ENCODE measurements at places on chromosomes 5 and 9.
A peak's percentile ranks its signal among the peaks of the same experiment; 100 is the strongest.

DNA sequence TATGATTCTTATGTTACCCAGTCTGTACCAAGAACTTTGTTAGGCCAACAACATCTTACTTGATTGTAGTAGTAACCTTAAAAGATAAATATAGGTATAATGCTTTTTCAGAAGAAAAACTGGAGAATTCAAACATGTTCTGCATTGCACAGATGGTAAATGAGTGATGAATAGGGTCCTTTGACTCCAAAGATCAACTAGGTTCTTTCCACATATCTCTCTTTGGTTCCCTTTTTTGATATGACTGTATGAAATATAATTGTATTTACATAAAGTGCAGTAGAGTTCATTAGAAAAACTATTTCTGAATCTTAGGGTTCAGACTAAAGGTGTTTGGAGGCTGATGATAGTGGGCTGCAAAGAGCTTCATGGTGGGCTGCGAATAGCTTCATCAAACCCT, 150.5 kb upstream of the CDKN2B start:
- DNase-seq: no peak

GRCh38 chr9:130837643-130838042, 2.6 kb downstream of the ABL1 start:
- no peak for DNase-seq

DNA sequence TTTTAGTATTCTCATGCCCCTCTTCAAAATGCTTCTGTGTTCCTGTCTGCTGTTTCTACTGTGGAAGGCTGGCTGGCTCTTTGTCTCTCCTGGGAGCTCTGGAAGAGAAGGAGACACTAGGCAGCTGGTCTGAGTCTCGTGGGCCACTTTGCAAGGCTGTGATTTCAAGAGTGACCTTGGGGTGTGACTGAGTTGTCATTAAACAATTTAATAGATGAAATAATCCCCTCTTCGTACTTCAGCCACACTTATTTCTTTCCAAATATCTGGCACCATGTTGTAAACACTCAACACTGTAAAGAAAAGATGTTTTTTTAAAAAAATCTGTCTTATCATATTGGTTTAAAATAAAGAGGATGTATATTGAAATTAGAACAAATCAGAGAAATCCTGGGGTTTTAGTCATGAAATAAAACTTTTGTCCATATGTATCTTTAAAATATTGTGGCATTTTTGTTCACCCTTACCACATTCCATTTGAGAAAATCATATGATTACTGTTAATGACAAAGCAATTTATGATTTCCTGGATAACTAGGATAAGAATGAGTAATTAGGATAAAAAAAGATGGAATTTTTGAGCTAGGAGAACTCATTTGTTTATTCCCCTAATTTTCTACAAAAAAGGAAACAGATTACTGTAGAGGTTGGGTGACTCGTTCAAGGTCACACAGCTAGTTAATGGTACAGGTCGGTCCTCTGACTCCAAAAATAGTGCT, 200.8 kb downstream of the MAT2B start:
- no peak for DNase-seq

- DNase-seq: no peak
These were observed 7.5 kb upstream of the POU5F2 start for GRCh38 chr5:93748875-93749397.

GRCh38 chr5:121218086-121218485, 633.6 kb upstream of the FTMT start:
- DNase-seq: no peak

DNA sequence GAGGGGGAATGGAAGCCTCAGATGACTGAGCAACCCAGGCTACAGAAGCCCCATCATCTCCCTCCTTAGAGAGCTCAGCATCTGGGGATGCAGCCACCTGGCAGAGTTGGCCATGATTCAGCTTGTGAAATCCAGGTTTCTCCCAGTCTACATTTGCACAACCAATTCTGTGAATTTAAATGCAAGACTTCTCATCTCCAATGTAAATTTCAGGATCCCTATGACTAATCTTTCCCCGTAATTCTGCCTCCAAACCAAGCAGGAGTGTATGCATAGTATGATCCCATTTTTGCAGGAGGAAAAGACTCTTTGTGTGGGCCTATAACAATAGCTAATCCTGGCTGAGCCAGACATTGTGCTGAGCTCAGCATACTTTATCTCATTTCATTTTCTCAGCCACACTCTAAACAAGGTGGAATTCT, 59.6 kb upstream of the IL17B start:
- DNase-seq: no peak

- peak; percentile 71 for DNase-seq
These were observed 989.8 kb downstream of the TLE1 start for GRCh38 chr9:80699511-80699998.

DNA sequence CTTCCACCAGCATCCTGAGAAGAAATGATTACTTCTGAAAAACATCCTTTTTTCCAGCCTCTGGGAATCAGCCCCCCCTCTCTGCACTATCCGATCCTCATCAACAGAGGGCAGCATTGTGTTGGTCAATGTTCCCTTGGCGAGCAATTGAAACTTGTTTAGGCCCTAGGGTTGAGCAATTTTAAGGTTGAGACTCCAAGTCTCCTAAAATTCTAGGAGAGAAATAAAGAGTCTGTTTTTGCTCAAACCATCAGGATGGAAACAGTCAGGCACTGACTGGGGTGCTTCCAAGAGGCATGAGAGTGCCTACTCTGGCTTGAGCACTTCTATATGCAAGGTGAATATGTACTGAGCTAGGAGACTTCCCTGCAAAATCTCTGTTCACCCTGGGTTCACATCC, 12.4 kb upstream of the CYFIP2 start:
- DNase-seq: no peak

- no peak for DNase-seq
These were observed 15.4 kb downstream of the CCL28 start for GRCh38 chr5:43396762-43397304.

DNA sequence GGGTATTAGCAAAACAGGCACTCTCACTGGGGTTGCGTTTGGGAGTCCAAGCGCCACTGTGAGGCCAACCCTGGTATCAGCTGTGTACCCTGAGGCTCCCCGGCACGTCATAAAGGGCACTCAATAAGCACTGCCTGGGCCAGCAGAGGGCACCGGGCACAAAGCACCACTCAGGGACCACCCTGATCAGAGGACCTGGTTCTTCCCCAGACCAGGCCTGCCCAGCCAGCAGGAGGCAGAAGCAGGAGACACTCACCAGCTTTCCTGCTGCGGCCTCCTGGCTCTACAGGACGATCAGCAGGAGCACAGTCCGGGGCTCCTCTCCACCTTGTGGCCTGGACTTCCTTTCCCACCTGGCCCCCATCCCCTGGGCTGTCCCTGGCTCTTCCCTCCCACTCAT, 12.6 kb downstream of the MGAT1 start:
- DNase-seq: no peak

DNA sequence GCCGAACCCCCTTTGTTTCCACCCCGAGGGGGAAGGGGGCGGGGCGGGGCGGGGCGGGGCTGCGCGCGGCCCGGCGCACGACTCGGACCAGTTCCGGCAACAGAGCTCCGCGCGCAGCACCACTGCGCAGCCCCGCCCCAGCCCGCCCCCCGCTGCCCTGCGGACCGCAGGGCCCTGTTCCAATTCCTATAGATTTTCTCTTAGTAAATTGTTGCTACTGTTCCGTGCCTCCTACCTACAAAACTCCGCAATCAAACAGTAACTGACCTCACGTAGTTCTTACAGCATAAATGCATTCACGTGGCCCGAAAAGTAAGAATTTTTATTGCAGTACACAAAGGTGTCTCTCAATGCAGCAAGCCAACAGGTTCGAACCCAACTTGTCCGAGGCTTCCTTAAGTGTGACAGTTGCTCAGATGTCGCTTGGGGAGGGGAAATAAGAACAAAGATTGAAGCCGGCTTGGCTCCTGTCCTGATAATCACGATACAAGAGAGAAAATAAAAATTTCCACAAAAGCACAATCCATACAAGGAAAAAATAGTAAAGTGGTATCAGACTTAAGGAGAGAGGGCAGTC, 1.2 kb upstream of the RNF38 start:
- peak; percentile 63 for DNase-seq
